ENCODE measurements at places on chromosomes 11 and 22.

DNA sequence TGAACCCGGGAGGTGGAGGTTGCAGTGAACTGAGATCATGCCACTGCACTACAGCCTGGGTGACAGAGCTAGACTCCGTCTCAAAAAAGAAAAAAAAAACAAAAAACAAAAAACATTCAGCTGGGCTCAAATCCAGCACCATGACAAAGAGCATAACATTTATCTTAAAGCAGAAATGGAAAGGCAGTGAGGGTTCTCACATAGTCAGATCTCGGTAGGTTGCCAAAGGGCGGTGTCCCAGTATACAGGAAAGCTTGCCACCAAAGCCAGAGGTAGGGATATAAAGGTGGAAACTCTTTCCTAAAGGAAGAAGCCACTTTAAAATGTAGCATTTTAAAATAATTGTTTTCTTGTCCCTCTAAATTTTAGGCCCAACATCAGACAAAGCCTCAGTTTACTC lies 22.4 kb upstream of the CAPRIN1 start:
- DNase-seq: no peak

- DNase-seq: no peak
Measured at GRCh38 chr11:95829580-95830259, 39.4 kb downstream of the CEP57 start.

DNA sequence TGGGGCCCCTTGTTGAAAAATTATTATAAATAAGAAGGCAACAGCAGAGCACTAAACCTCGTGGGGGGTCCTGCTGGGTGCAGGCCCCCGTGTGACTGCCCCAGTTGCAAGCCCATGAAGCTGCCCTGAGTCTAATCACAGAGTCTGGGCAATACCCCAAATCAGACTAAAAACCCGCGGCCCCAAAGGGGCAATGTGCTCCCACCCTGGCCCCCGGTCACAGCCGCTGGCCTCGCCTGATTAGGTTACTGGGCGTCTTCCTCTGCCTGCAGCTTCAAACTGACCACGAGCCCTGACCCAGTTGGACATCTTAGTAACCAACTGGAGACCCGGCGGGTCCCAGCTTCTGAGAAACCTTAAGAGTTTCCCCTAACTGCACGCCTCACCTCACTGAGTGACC lies 1.6 kb downstream of the CXCR5 start:
- DNase-seq: no peak

GRCh38 chr11:113015098-113015455 lies 53.9 kb downstream of the NCAM1 start:
- DNase-seq: no peak

DNA sequence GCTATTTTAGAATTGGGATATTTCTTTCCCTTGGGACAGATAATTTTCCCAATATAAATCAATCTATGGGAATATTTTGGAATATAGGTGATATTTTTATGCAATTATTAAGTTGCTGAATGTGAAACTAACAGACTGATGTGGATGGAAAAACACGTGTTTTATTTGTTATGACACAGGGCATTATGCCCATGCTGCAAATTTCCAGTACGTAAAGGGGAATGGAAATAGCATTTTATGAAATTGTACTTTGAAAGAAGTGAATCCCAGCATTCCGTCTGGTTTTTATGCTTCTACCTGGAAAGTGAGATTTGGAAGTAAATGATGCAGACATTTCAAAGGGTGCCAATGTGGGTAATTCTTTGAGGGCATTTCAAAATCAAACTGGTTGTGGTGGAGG lies 142.7 kb downstream of the PARVA start:
- no peak for DNase-seq

DNA sequence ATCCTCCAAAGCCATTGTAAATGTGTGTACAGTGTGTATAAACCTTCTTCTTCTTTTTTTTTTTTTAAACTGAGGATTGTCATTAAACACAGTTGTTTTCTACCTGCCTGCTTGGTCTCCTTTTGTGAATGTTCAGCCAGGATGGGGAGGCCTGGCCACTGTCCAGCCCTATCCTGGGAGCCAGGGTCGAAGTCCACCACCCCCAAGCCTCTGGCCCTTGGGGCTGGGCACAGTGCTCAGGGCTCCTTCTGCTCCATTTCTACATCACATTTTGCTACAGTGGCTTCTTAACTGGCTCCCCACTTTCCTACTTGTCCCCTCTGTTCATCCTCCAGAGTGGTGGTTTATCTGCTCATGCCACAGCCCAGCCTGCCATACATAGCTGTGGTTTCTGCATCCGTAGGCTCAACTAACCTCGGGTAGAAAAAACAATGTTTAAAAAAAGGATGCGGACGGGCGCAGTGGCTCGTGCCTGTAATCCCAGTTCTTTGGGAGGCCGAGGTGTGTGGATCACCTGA lies 2.5 kb upstream of the SMARCB1 start:
- DNase-seq: no peak

DNA sequence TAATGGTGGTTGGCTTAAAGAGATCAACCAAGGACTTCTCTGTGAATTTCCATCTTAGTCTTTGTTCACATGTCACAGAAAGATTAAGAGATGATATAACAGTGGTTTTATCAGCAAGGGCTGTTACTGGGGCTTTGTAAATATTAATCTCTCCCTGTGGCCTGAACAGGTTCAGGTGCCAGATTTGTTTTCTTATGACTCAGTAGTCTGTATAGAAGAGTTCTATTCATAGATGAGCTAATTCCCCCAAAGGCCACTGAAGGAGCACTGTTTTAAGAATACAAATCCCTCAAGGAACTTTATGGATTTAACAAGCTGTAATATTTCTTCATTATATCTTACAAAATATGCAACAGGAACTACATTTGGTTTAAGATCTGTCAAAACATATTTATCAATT lies 50.4 kb downstream of the TCP11L1 start:
- no peak for DNase-seq

GRCh38 chr11:118921929-118922744 lies 3.6 kb downstream of the BCL9L start:
- DNase-seq: no peak

DNA sequence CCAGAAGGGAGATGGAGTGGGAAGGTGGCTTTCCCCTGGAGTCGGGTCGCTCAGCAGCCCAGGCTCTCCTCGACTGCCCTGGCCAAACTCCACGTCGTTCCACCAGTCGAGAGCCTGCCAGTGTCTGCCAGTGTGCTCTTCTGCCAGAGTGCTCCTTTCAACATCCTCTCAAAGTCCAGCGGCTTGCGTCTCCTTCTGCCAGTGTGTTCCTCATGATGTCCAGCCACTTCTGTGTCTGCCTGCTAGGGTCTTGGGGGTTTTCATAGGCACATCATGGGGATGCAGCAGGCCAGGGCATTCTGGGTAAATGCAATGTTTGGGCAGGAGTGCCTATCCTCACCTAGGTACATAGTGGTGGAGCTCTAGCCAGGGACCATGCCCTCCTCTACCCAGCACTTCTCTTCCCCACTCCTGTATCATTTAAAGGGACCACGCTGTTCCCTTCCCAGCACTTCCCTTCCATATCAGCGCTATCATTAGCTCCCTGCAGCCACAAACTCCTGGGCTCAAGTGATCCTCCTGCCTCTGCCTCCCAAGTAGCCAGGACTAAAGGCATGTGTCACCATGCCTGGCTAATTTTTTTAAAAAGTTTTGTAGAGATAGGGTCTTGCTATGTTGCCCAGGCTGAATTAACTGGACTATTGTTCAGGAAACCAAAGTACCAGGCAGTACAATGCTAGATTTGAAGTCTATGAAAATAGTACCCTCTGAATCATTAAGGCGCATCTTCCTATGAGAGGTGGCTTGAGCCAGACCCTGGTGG lies 62.9 kb upstream of the CLDN5 start:
- no peak for DNase-seq

DNA sequence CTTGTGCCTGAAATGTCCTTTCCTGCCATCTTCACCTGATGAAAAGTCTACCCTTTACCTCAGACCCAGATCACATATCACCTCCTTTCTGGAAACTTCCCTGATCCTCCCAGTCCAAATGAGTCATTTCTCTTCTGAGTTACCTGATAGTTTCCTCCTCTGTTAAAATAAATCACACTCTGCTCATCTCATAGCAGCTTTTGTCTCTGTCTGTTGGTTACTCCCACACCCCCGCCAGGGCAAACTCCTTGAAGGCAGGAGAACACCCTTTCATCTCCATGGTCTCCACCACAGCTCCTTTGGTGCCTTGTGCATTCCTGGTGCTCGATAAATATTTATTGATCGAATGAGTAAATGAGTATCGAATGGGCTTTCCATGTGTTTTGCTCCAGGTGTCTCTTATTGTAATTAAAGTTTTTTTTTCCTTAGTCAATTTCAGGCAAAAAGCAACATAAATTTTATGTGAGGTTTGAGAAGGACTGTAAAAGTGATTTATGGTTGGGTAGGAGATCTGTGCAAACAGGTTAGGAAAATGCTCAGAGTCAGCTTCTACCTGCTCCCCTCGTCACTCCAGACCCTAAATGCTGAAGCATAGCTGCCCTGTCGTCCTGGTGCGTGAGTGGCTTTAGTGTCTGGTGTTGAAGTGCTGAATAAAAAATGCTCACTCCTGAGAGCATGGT lies 178.2 kb downstream of the GRIK4 start:
- DNase-seq: no peak

- DNase-seq: no peak
Measured at GRCh38 chr11:87295237-87295636, 257.5 kb downstream of the TMEM135 start.

DNA sequence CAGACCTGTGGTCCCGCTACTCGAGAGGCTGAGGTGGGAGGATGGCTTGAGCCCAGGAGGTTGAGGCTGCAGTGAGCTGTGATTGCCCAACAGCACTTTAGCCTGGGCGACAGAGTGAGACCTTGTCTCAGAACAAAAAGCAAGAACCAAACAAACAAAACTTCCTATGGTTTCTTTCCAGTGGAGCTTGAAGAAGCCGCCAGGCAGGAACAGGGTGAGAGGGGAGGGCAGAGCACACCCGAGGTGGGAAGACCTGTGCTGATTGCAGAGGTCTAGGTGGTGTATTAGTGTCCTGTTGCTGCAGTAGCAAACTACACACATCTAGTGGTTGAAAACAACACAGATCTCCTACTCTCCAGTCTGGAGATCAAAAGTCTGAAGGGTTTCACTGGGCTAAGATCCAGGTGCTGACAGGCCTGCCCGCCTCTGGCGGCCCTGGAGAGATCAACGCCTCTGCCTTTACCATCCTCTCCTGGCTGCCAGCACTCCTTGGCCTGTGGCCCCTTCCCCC lies 10.5 kb downstream of the ARHGEF17 start:
- no peak for DNase-seq

DNA sequence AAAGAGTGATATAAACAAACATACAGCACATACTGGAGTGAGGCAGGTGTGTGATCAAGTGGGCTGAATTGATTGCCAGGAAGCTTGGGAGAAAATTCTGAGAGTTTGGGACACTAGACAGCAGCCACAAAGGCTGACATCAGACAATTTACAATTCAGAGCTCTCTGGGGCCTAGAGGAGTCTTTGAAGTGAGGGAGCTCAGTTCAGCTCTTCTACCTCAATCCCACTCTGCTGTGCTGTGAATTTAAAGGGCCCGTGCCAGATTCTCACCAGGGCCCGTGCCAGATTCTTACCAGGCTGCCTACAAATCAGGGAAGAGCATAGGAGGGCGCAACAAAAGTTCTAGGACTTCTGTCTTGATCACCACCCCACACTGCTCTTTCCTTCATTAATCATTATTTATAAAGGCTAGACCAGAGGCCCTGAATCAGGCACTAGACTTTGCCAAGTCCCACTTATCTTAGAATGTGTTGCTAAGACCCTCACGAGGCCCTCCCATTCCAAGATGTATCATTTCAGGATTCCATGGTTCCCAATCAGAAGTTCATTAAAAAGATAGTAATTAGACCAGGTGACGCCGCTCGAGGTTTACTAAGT lies 112.4 kb downstream of the KIRREL3 start:
- no peak for DNase-seq

DNA sequence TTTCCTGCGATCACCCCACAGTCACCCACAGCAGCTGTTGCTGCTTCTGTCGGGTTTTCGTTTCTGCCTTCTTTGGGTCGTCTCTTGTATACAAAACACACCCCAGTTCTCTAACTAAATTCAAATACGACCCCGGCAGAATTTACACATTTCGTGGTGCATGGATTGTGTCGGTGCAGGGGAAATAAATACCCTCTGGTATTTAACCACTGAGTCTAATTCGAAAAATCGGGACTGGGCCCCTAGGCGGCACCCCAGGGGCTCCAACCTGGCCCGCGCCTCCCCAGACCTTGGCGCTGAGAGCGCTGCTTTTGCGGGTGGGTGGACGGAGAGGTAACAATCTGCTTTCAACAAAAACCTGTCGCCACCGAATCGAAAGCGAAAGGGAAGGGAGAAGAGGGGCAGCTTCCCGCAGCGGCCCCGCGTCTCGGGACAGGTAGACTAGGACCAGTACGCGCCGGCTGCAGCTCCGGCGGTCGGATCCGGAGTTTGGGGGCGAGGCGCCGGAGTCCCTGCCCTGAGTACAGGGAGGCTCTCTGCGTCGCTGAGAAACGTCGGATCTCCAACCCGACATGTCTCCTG lies 4.4 kb downstream of the ALX4 start:
- DNase-seq: no peak

- no peak for DNase-seq
Measured at GRCh38 chr11:75163921-75164849, 13.3 kb downstream of the SLCO2B1 start.

DNA sequence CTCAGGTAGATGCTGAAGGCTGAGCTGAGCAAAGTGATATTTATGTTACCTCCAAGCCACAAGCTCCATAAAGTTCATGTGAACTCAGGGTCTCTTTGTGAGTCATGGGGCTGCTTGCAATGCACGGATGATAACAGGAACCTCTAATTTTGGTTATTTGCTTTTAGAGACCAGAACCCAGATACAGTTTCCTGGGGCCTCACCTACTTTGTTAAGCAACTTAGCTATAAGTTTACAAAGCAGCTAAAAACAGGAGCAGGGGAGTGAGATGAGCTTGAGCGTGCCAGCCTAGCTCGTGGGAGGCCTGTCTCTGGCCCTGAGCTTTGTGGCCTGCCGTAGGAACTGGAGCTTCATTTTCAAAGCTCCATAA lies 29.2 kb downstream of the SREBF2 start:
- peak; percentile 38 for DNase-seq

- DNase-seq: no peak
Measured at GRCh38 chr11:76701294-76702040, 30.9 kb upstream of the LRRC32 start.

GRCh38 chr22:27684901-27685300 lies 116.7 kb downstream of the MN1 start:
- DNase-seq: no peak
